ENCODE measurements at places on chromosomes 5 and 9. TPM values are rescaled to one million over a fixed set of nuclear protein-coding genes. Genes with fewer than 3 reads are reported as not detected.

The THBS4 gene
- total RNA-seq: under 0.01 TPM

The IGFBPL1 gene
- 0.32 TPM for total RNA-seq

The PAPPA gene
- 1.8 TPM for total RNA-seq

The PHF19 gene
- total RNA-seq: 39.3 TPM

The INSL4 gene
- total RNA-seq: not detected

The CHSY3 gene
- 21.9 TPM for total RNA-seq

The ZBTB6 gene
- 16.0 TPM for total RNA-seq

The CYLC2 gene
- total RNA-seq: not detected

The TSSK1B gene
- total RNA-seq: not detected

Data from epithelial cell of umbilical artery (primary cell).